ENCODE measurements at places on chromosomes 12 and 14. TPM values are rescaled to one million over a fixed set of nuclear protein-coding genes. Genes with fewer than 3 reads are reported as not detected.

PMEL gene
- total RNA-seq = 0.33 TPM

CACNA2D4 gene
- 0.18 TPM for total RNA-seq

APOLD1 gene
- total RNA-seq = 3.8 TPM

CISTR gene
- not detected for total RNA-seq

PRPH gene
- total RNA-seq = 0.26 TPM

OR6C2 gene
- not detected for total RNA-seq

Data from pulmonary artery endothelial cell (primary cell).